DMS 273 treated with DMSO at 0.1 percent for 48 hours (cell line): ENCODE measurements at places on chromosomes 6 and 20.

- DNase-seq: no peak
These were observed 5.5 kb upstream of the TMEM170B start for GRCh38 chr6:11532097-11532496.

DNA sequence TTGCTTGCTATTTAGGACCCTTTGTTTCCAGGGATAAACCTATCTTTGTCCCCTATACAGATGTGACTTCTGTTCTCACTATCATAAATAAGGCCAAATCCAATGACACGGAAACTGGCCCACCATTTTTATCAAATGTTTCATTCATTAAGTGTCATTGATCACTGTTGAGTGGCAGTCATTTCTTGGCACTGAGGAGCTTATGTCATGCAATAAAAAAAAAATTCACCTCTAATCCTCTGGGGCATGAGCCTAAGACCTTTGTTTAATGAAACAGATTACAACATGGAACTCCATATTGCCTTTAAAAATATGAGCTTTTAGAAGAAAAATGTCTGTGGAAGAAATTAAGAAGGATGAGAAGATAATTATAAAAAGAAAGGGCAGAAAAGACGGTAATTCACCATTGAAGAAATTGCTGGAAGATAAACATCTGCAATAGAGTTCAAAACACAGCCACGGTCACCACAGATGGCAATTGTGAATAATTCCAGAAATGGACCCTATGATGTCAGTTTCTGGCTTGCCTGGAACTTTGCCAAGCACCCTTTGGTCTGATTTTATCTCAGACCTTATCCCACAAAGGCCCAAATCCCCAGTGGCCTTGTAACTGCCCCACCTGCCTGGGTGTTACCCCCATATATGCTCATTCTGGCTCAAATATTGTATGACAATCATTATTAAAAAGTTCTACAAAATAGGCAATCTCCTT is 91.1 kb downstream of the DST start:
- DNase-seq: no peak

DNA sequence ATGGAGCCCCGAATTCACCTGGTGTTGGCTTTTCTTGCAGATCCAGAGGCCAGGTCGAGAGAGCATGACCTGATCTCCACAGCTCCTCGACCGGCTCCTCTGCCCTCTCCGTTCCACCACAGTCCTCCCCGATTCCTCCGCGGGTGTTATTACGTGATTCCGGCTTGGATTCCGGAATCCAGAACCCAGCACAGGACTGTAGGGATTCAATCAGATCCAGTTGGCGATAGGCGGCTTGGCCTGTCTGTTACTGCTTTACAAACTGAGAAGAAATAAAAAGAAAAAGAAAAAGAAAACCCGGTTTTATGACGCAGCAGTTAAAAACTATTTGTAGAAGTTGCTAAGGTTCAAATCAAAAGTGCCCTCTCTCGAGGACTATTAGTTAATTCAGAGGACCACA is 222.7 kb downstream of the EYA2 start:
- DNase-seq: no peak

GRCh38 chr20:16608277-16608650 is 35.0 kb upstream of the KIF16B start:
- no peak for DNase-seq

DNA sequence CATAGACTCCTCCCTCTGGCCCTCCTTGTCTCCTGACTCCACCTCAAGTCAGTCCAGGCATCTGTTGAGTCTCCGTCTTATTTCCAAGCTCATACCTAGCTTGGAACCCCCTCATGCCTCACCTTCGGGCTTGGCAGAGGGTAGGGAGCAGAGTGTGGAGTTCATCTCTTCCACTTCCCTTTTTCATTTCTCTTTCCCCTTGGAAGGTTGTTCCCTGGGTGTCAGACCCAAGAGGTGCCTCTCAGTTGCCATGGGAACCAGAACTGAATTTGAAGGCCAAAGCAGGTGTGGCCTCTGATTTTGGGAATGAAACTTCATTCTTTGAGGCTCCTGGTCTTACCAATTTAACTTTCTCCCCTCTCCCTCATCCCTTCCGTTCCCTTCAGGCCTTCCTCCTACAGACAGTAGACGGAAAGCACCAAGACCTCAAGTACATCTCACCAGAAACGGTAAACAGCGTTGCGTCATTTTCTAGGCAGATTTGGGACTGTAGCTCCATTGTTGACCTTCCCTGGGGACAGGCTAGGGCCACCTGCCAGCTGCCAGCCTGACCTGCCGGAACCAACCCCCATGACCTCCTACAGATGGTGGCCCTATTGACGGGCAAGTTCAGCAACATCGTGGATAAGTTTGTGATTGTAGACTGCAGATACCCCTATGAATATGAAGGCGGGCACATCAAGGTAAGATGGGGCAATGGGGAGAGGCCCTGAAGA is 6.6 kb downstream of the CDC25B start:
- DNase-seq: no peak

- DNase-seq: no peak
These were observed 58.4 kb upstream of the IRAK1BP1 start for GRCh38 chr6:78808933-78809332.

DNA sequence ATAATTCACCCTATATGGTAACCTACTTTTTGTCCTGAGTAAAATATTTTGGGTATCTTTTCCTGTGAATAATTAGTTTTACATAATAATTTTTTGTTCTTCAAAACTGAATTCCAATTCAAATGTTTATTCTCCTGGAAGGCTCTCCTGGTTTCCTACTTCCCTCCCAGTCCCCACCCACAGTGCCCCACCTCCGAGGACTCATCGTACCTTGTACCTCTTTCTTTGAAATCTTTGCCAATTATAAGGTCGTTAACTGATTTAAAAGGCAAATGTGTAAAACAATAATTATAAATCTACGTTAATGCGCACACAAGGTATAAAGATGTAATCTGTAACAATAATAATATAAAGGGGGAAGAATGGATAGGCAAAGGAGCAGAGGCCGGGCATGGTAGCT is 40.5 kb upstream of the VEGFA start:
- DNase-seq: no peak

DNA sequence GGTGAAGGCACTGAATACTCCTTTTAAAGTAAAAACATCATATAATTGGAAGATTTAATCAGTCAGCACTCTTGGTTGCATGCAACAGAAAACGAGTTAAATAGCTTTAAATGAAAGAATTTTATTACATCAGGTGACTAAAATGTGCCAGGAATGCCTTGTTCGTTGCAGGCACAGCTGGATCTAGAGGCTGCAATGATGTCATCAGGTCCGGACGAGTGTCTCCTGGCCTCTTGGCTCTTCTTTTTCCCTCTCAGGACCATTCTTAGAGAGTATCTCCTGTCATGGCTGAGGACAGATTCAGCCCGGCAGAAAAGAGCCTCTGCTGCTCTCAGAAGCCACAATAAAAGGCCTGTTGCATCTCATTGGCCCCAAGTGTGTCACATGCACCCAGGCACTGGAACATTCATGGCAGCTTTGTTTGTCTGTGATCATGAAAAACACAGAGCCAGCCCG is 510.7 kb upstream of the SULF2 start:
- no peak for DNase-seq

DNA sequence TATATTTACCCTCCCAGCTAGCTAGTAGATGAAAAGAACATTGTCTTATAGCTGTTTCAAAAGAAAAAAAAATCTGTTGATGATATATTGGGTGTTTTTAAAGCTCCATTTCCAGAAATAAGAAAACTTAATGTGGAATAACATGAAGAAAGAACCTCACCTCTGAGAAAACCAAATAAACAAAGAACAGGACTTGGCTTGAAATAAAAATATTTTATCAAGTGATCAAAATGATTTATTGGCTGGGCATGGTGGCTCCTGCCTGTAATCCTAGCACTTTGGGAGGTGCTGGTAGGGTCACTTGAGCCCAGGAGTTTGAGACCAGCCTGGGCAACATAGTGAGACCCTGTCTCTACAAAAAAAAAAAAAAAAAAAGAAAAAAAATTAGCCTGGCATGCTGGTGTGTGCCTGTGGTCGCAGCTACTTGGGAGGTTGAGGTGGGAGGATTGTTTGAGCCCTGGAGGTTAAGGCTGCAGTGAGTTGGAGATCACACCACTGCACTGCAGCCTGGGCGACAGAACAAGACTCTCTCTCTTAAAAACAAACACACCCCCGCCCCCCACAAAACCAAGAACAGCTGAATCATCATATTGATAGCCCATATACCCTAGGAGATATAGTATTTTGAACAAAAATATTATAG is 7.9 kb downstream of the RNF24 start:
- DNase-seq: no peak

DNA sequence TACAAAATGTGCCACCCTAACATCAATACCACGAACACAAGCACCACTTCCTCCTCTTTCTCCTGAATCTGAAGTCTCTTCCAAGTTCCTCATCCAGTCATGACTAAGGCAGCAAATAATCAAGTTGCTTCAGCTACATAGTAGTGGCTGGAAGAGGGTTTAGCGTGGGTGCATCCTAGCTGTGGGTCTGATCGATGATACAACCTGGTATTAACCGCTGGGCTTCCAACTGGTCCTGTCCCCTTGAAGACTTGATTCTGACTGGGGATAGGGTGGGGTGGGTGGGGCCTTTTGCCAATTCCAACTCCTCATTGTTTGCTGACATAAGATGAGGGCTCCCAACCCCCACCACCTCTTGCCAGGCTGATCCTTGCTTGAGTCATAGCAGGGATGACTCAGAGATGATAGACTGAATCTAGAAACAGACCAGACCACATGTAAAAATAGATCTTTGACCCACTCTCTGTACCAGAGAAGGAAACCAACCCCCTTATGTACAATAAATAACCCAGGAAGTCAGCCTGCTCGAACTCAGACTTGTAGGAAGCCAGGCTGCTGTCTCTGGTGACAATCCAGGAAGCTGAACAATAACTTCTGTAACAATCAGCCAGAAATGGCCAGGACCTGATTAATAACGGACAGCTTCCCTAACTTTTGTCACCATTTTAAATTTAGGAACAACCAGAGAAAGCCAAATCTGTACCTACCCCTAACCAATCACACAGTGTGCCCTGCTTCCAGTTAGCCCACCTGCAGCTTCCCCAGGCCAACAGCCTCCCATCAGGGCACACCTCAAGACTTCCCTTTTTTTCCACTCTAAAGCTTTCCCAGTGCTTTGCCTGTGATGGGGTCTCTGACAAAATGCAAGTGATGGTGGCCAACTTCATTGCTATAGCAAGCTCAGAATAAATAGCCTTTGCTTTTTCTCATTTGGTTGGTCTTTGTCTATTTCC is 68.9 kb upstream of the FAM184A start:
- no peak for DNase-seq

GRCh38 chr6:24600903-24601302 is 45.1 kb downstream of the KIAA0319 start:
- DNase-seq: no peak

GRCh38 chr6:43122146-43122545 is 46.0 kb downstream of the PTK7 start:
- DNase-seq: no peak

GRCh38 chr6:134850721-134851305 is 99.1 kb downstream of the ALDH8A1 start:
- DNase-seq: no peak

- no peak for DNase-seq
These were observed at the start of gene SPDEF for GRCh38 chr6:34556031-34556471. Gene SPDEF, minus strand, starts transcription at chr6:34556329. Its CDS starts 11,874 bp downstream, at chr6:34544455.

DNA sequence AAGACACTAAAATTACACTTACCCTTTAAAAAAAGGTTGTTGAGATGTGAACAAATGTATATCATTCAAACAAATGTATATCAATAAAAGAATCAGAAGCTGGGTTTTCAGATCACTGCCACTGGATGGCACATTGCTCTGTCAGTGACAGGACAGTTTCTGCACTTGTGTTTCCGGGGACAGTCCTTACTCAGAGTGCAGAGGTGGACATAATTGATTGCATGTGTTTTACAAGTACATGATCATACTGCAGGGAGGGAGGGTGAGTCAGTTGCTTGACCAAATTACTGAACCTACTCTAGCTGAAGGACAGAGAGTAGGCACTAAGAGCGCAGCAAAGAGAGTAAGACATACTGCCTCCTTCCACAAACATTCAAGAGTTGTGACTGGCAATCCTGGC is 302.3 kb downstream of the TENT5A start:
- no peak for DNase-seq

GRCh38 chr6:144931172-144932035 is 646.3 kb downstream of the UTRN start:
- DNase-seq: no peak

GRCh38 chr6:113495521-113495920 is 361.6 kb upstream of the MARCKS start:
- DNase-seq: no peak

GRCh38 chr20:63225082-63225454 is 9.1 kb upstream of the YTHDF1 start:
- no peak for DNase-seq
